ENCODE measurements at places on chromosomes 2 and 18.

DNA sequence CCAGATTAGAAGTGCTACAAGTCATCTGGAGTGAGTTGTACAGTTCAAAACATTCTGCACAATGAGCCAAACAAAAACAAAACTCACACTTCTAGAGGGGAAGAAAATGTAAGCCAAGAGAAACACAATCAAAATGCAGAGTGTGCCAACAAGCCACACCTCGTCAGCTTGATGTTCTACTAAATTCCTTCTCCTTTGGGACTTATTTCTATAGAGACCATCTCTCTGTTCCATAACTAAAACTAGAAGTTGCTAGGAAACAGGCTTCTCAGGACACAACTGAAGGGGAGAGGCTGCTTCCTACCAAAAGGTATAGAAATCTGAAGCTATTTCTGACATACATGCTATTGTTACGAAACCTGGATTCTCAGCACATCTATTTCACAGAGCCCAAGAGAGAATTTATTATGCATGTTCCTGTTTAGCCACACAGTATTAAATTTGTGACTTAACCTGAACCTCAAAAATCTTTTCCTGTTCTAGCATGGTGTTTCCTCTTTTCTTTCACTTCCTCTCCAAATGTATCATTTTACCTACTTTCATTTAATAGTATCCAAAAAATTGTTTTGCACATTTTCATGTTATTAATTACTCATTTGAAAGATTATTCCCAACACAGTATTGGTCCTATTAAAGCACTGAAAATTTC, 211.4 kb upstream of the CCDC150 start:
- peak; percentile 19 for DNase-seq

DNA sequence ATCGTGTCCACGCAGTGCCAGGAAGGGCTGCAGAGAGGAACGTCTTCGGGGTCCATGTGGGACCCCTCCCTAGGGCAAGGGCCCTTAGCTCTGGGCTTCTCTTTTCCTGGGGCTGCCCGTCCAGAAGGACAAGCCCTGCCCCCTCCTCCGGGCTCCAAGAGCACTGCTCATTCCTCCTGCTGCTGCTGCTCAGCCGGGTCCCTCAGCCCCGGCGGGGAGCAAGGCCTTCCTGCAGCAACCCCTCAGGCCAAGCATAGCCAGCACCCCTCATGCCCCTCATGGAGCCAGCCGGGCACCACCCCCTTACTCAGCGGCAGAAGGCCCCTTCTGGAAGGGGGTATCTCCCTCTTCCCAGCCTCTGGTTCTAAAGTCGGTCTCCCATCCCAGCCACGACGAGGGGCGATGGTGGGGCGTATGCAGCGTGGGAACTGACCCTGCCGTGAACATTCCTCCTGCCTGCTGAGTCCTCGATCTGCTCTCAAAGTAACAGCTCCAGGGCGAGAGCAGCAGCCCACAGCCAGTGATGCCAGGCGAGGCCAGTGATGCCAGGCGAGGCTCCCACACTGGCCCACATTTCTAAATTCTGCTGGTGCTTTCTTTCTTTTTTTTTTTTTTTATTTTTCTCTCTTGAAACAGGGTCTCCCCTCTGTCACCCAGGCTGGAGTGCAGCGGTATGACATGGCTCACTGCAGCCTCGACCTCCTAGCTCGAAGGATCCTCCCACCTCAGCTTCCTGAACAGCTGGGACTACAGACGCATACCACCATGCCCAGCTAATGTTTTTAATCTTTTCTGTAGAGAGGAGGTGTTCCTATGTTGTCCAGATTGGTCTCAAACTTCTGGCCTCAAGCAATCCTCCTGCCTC, 99.7 kb downstream of the HDAC4 start:
- no peak for DNase-seq

GRCh38 chr2:163799807-163800206, 64.0 kb upstream of the FIGN start:
- DNase-seq, result no peak

DNA sequence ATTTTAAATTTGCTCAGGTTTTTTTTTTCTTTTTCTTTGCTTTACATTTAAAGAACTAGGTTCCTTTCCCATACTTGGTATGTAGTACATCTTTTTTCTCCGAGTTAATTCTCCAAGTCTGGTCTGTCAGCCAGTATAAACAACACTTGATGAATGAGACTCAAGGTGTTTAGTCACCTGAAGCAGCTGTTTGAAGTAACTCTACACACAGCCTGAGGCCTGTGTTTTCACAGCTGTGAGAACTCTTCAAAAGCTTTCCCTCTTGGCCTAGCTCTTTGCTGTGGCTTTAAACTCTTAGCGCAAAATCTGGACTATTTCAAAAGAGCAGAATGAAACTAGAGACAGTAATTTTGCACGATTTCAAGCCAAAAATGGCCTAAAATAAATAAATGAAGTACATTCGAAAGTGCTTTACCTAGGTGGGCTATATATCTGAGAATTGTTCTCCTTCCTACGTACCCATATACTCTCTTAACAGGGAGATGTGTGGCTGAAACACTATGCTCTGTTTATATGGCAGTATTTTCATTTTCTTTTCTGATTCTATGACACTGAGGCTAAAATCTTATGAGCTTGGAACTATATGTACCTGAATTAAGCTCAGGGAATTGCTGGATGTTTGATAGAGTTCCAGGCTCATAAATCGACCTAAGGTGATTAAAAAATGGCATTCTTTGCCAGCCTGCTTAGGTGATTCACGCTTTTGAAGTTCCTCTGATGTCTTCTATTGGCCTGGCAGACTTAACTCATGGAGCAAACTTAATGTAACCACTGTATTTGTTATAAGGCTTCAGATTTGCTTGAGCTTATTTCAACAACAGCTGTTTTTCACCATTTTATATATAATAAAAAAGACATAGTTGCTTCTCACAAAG, 1044.1 kb upstream of the ZEB2 start:
- peak; percentile 77 for DNase-seq

GRCh38 chr2:179186126-179186525, 78.5 kb downstream of the SESTD1 start:
- no peak for DNase-seq

GRCh38 chr2:26493566-26493965, 15.6 kb upstream of the OTOF start:
- DNase-seq, result no peak

GRCh38 chr2:158011055-158011771, 90.5 kb upstream of the UPP2 start:
- DNase-seq, result no peak

DNA sequence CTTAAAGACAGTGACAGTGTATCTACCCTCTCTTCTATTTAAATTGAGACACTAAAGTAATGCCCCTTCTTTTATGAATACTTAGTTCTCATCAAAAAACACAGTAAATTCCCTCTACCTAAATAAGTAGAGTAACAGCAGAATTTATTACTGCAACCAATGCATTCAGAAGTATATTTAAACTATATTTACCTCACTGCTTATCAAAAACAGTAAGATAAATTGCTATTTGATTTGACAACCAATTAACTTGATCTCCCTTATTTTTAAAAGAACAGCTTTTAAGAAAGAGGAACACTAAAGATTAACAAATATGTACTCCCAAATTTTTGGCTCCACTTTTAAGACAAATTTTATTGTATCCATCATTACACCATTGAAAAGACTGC, 4.8 kb downstream of the SATB2 start:
- no peak for DNase-seq

GRCh38 chr2:46072101-46072820, 224.9 kb upstream of the EPAS1 start:
- peak; percentile 10 for DNase-seq

- DNase-seq, result no peak
Measured at GRCh38 chr18:48777026-48777743, 173.6 kb downstream of the SMAD7 start.

DNA sequence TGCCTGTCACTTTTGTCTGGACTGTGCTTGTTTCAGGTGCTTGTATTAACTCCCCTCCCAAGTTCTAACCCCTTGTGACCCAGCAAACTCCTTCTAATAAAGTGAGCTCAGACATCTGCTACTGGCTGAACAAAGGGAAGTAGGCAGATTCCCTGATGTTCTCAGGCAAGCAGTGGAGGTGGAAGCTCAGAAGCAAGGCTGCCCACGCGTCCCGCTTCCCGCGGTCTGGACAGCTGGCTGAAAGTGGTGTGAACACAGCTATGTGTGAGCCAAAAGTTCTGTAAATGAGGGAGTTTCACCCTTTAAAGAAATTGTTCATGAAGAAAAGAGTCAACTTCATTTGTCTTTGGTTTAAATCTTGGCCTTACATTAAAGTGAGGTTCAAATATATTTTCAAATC, 40.0 kb downstream of the NAPG start:
- no peak for DNase-seq

GRCh38 chr2:151947813-151948165, 119.6 kb upstream of the ARL5A start:
- DNase-seq, result no peak

- peak; percentile 51 for DNase-seq
Measured at GRCh38 chr2:104849618-104850141, 4.2 kb upstream of the POU3F3 start.

- DNase-seq, result no peak
Measured at GRCh38 chr18:55477860-55478581, 110.0 kb downstream of the TCF4 start.

- DNase-seq, result no peak
Measured at GRCh38 chr18:2459886-2460285, 111.4 kb downstream of the METTL4 start.

DNA sequence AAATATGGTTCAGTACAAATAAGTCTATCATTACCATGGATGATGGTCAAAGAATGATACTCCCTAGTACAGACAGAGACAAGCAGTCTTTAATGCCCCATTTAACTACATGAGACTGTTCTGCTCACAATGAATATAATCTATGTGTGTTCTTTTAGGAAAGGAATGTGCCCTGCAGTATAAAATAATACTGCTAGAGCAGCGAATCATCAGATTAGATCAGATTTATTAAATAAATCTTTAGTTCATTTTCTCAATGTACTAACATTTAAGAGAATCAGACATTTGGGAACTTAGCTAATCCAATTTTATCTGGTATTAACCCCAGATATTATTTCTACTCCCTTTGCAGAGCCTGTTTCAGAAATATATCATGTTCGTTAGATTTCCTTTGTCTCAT, 272.0 kb upstream of the GCFC2 start:
- DNase-seq, result no peak

GRCh38 chr2:51256736-51257135, 224.8 kb upstream of the NRXN1 start:
- DNase-seq, result no peak

DNA sequence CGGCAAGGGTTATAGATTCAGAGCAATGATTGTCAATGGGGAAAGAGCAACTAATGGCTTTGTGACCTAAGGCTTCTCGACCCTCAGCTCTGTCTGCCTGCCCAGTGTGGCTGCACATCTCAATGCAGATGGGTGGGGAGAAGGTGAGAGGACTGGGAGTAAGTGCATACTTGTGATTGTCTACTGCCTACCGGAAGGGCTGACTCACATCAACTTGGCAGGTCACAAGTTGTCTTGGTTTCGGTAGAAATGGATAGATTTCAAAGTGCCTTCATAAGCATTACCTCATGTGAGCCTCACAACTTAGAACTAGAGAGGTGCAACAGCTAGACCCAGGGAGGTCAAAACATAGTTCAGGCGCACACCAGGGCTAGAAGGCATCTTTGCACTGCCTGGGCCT, 29.4 kb downstream of the STAT1 start:
- DNase-seq, result no peak

DNA sequence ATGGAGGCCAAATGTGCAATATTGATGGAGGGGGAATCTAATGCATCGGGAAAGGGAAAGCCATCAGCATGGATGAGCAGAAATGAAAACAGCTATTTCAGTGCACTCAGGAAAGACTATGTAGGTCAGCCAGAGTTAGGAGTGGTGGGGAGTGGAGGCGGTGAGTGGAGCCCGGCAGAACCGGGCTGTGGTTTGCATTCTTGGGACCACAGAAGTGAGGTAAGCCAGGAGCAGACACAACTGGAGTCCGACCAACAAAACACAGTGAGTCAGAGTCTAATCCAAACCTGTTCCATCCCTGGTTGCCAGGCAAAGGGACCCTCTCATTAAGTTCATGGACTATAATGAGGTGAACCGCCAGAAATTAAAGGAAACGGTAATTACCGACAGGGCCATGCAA, 61.1 kb upstream of the RAB12 start:
- DNase-seq, result no peak

DNA sequence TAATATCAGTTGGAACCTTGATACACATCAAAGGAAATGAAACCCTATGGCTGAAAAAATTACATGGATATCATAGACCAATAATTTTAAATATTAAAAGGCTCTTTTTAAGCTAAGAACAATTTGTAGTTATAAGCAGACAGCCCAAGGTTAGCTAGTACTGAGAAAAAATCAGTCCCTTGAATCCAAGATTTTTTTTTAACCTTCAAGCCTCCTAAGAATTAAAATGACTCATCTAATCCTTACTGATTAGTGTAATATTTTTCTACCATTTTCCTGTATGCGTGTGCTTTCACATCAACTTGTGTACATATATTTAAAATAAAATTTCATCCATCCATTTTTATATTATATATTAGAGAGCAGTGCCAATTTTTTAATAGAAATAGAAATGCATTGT, 1004.9 kb upstream of the ZEB2 start:
- DNase-seq, result no peak

GRCh38 chr18:27007880-27008279, 142.4 kb upstream of the AQP4 start:
- no peak for DNase-seq

- no peak for DNase-seq
Measured at GRCh38 chr18:35581546-35581897, at the start of gene GALNT1. TSS of gene GALNT1 (plus strand) at chr18:35581740. CDS start at chr18:35654663, 72,923 bp downstream.

- no peak for DNase-seq
Measured at GRCh38 chr2:112670252-112671022, 24.7 kb downstream of the SLC20A1 start.

- DNase-seq, result peak; percentile 88
Measured at GRCh38 chr18:58097121-58097906, 53.3 kb downstream of the NEDD4L start.

GRCh38 chr2:42969231-42970150, 177.1 kb upstream of the HAAO start:
- no peak for DNase-seq

GRCh38 chr2:233982421-233983121, 65.4 kb downstream of the TRPM8 start:
- no peak for DNase-seq

DNA sequence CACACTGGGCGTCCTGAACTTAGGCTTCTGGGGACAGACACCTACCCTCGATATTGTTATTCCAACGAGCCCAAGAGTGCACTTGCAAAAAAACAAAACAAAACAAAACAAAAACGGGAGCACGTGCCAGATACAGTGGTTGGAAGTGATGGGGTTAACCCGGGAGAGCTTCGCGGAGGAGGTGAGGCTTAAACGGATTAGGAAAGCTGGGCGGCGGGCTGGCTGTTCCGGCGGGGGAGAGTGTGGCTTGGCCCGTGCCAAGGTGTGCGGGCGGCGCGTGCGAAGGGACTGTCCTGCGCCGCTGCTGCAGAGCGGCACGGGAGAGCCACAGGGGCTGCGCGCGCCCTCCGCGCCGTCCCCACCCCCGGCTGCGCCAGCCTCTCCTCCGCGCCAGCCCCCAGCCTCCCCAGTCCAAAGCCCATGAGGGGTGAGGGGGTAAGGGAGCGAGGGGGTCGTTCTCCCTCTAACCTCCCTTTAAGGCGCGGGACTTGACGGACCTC, 1.5 kb upstream of the SLC30A3 start:
- peak; percentile 20 for DNase-seq

Measured in DMS79 treated with DMSO at 0.1 percent for 48 hours (cell line).